Right forelimb (tissue), 1 donor: ENCODE measurements at places on chromosomes 7 and 10.
A peak's percentile ranks its signal among the peaks of the same experiment; 100 is the strongest.

GRCh38 chr10:36111676-36112075 is 469.6 kb upstream of the FZD8 start:
- DNase-seq = no peak

DNA sequence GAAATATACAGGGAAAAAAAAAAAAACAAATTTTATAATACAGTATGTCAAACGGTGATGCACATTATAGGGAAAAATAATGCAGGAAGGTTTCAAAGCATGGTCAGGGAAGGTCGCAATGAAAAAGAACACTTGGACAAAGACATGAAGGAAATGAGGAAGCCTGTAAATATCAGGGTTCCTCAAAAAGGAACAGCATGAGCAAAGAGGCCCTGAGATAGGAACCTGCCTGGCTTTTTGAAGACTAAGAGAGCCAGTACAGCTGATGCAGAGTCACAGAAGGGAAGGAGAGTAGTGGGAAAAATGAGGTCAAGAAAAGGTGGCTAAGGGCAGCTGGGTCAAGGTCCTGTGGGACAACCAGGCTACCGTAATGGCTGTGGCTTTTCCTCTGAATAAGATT is 1.9 kb downstream of the VPS41 start:
- no peak for DNase-seq

DNA sequence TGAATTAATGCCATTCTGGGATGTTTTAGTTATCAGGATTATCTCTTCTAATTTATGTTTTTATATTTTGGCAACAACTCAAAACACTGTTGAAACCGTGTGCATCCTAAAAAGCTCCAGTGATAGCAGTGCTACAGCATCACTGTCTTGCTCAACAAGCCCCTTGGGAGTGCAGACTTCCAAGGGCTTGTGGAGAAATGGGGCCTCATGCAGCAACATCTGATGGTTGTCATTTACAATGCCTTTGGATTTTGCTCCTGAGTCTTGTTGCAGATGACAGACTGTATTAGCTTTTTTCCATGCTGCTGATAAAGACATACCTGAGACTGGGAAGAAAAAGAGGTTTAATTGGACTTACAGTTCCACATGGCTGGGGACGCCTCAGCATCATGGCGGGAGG is 515.4 kb downstream of the NEBL start:
- DNase-seq = no peak

DNA sequence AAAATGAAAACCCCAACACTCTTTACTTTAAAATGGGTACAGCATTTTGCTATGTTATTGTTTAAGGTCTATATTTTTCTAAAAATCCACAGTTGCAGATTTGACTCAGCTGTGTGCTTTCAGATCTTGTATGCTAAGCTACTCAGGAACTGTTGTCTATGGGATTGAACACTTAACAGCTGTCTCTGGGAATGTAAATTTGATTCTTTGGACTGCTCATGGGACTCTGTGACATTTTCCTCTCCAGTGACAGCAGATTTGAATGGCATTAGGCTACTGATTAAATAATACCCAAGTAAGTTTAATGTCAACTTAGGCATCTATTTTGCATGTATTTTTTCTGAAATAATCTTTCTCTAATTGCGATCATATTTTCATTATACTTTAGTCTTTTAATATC is 1.7 kb upstream of the CD36 start:
- DNase-seq = no peak

DNA sequence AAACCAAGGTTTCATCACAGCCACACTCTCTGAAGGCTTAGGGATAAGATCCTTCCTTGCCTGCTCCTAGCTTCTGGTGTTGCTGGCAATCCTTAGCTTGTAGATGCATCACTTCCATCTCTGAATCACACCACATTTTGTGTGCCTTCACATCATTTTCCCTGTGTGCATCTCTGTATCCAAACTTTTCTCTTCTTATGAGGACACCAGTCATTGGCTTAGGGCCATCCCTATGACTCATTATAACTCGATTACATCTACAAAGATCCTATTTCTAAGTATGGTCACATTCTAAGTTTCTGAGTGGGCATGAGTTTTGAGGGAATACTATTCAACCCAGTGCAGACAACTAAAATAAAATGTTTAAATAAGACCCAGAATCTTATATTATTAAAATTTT is 121.7 kb downstream of the C7orf25 start:
- no peak for DNase-seq

- no peak for DNase-seq
Observed at GRCh38 chr7:10439027-10439426, 534.6 kb upstream of the PHF14 start.

GRCh38 chr7:38086857-38087256 is 91.2 kb upstream of the STARD3NL start:
- no peak for DNase-seq

DNA sequence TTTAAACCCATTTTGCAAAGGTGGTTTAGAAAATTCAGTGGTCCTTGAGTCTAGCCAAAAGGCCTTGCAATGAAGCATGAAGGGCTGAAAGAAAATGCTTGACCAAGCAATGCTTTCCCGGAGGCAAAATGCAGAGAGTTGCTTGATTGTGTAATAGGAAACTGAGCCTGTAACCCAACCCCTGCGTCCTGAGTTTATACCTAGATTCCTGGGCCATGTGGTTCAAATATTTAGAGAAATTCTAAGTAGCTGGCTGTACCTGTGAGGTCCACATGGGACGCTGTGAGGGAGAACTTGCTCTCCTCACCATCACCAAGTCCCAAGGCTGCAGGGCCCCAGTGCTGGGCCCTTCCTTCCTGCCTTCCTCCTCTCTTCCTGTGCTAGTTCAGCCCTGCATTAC is 45.7 kb downstream of the CXCL12 start:
- peak; percentile 2 for DNase-seq

- no peak for DNase-seq
Observed at GRCh38 chr7:25399000-25399750, 170.9 kb upstream of the NPVF start.

GRCh38 chr10:6347391-6347951 is 144.7 kb downstream of the PFKFB3 start:
- no peak for DNase-seq

DNA sequence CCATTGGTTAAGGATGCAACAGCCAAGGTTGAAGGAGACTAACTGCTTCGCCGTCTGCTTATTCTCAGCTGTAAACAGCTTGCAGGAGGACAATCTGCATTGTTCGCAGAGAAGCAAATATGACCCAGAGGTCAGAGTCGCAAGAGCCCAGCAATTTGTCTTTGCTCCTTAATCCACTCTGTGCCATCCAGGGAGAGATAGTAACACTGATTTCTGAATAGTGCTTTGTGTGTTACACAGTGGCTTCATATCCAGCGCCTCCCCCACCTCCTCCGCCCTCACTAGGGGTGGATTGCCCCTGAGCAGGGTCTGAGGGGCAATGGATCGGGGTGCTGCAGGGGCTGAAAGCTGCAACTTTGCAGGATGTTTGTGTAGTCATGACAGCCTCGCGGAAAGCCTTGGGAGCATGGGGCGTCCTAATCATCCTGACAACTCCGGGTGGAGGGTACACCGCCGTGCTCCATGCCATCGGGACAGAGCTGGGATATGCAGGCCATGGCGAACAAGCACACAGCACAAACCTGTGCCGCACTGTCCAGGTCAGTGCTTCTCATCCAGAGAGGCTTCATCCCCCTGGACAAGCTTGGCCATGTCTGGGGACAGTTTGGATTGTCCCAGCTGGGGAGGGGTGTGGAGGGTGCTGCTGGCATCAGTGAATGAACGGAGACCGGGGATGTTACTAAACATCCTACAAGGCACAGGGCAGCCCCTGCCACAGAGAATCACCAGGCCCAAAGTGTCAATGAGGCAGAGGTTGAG is 103.1 kb upstream of the INSIG1 start:
- DNase-seq = peak; percentile 17

GRCh38 chr7:47957156-47957555 is 8.9 kb upstream of the PKD1L1 start:
- no peak for DNase-seq

- DNase-seq = no peak
Observed at GRCh38 chr7:82036146-82036886, 266.5 kb upstream of the HGF start.
